Osteocyte (in vitro differentiated cells): ENCODE measurements at places on chromosomes 16 and 17. TPM values are rescaled to one million over a fixed set of nuclear protein-coding genes. Genes with fewer than 3 reads are reported as not detected.

- H3K27ac ChIP-seq: no peak overlapping the region
- H3K4me1 ChIP-seq: no peaks in the 10 kb centered on the region
Measured at GRCh38 chr16:49012961-49013726, 268.5 kb downstream of the CBLN1 start.

DNA sequence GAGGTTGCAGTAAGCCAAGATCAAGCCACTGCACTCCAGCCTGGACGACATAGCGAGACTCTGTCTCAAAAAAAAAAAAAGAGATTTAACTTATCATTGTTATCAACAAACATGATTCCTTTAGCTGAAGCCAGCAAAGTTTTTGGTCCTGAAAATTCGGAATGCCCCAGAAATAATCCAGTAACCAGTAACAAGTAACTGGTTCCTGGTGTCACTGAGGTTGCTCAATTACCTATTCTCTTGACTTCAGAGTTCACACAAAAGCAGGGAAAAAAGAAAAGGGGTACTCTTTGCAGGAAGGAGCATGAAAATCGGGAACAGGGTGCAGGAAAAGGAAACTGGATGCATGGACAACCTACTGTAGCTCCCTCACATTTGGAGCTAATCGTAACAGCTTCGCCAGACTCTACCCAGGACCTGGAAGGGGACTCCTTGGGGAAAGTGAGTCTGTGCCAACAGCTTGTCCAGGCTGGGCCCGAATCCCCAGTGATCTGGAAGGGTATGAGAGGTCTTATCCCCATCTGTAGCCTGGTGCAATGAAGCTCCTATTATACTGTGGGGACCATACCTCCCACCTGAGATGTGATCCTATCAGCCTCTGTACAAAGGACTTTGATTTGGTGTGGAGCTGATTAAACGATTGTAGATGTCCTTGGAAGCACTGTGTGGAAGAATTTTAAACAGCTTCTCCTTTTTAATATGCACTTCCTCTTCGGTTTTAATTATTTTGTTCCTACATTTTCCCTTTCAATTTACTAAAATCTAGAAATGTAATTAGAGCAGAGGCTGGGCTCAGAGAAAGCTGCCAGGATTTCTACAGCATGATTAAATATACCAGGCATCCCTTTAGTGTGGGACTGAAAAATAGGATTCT, 3.4 kb upstream of the SPOP start:
- no peak overlapping the region for H3K4me3 ChIP-seq
- no peak overlapping the region for H3K27ac ChIP-seq
- DNase-seq: no peak

DNA sequence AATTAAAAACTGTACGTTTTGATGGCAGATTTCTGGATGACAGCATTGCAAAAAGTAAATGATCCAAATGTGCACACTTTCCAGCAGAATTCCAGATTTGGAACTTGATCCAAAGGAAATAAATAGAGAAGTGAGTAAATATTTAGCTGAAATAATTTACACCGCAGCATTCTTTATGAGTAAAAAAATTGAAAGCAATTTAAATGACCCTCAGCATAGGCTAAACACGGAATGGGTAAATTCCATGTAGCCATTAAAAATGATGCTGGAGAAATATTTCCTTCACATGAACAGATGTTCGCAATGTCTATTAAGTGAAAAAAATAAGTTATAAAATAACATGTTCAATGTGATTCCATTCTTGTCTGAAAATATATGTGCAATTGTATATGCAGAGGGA, 424.8 kb downstream of the HS3ST3B1 start:
- H3K4me1 ChIP-seq: peaks cover 10% of the 10 kb centered on the region
- no peaks in the 10 kb centered on the region for H3K27me3 ChIP-seq
- H3K36me3 ChIP-seq: peaks cover 2% of the 10 kb centered on the region
- DNase-seq: no peak
- no peak overlapping the region for H3K27ac ChIP-seq

DNA sequence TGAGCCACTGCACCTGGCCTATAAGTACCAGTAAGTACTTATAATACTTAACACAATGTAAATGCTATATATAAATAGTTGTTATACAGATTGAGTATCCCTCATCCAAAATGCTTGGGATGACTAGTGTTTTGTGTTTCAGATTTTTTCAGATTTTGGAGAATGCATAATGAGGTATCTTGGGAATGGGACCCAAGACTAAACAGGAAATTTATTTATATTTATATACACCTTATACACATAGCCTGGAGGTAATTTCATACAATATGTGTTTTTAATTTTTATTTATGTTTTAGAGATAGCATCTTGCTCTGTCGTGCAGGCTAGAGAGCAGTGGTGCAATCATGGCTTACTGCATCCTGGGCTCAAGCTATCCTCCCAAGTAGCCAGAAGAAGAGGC, 9.8 kb upstream of the GCSH start:
- peaks cover 2% of the 10 kb centered on the region for H3K27me3 ChIP-seq
- no peaks in the 10 kb centered on the region for H3K4me1 ChIP-seq
- H3K36me3 ChIP-seq: no peaks in the 10 kb centered on the region
- H3K4me3 ChIP-seq: no peak overlapping the region

- no peaks in the 10 kb centered on the region for H3K4me1 ChIP-seq
- H3K27me3 ChIP-seq: no peaks in the 10 kb centered on the region
- DNase-seq: no peak
- H3K27ac ChIP-seq: no peak overlapping the region
- H3K36me3 ChIP-seq: no peaks in the 10 kb centered on the region
Measured at GRCh38 chr16:77916111-77916510, 106.2 kb upstream of the CLEC3A start.

- H3K4me1 ChIP-seq: peaks cover 43% of the 10 kb centered on the region
- H3K27me3 ChIP-seq: no peaks in the 10 kb centered on the region
- DNase-seq: no peak
- peaks cover 19% of the 10 kb centered on the region for H3K36me3 ChIP-seq
- no peak overlapping the region for H3K4me3 ChIP-seq
Measured at GRCh38 chr16:66522816-66523590, 26.9 kb downstream of the TK2 start.

- H3K27me3 ChIP-seq: no peaks in the 10 kb centered on the region
- H3K27ac ChIP-seq: peak overlapping the region; percentile 83
Measured at GRCh38 chr16:15946257-15947044, 3.0 kb upstream of the ABCC1 start.

GRCh38 chr17:50664788-50665458, 30.2 kb downstream of the ABCC3 start:
- H3K4me3 ChIP-seq: no peak overlapping the region
- H3K27me3 ChIP-seq: no peaks in the 10 kb centered on the region
- no peaks in the 10 kb centered on the region for H3K36me3 ChIP-seq
- no peak overlapping the region for H3K27ac ChIP-seq

GRCh38 chr16:68892214-68892613, 48.9 kb downstream of the TANGO6 start:
- no peak overlapping the region for H3K4me3 ChIP-seq
- H3K4me1 ChIP-seq: no peaks in the 10 kb centered on the region
- no peaks in the 10 kb centered on the region for H3K36me3 ChIP-seq
- H3K27me3 ChIP-seq: no peaks in the 10 kb centered on the region
- DNase-seq: no peak
- no peak overlapping the region for H3K27ac ChIP-seq

- H3K27me3 ChIP-seq: no peaks in the 10 kb centered on the region
- H3K4me1 ChIP-seq: no peaks in the 10 kb centered on the region
- H3K36me3 ChIP-seq: no peaks in the 10 kb centered on the region
- no peak for DNase-seq
- H3K27ac ChIP-seq: no peak overlapping the region
Measured at GRCh38 chr17:32792207-32792606, 84.7 kb downstream of the MYO1D start.

- no peaks in the 10 kb centered on the region for H3K27me3 ChIP-seq
- peak overlapping the region; percentile 92 for H3K27ac ChIP-seq
- no peak overlapping the region for H3K4me3 ChIP-seq
- peaks cover 66% of the 10 kb centered on the region for H3K4me1 ChIP-seq
Measured at GRCh38 chr17:42405963-42406495, 17.0 kb downstream of the CAVIN1 start.

DNA sequence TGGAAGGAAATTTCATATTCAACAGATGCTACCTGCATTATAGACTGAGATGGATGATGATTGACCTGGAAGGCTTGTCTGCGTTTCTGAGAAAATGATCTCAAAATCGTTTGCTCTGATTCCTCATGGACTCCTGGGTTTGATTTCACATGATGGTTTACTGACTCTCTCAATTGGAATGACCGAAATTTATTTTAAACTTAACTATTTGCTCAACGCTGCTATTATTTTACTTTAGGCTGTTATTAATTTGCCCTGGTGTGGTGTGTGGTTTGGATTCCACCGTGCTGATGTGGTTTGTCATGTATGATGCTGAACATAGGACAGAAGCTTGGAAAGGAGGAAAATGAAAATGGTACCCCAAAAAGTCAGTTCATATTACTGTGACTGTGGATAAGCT, 37.3 kb upstream of the ELAC2 start:
- no peaks in the 10 kb centered on the region for H3K36me3 ChIP-seq
- peaks cover 14% of the 10 kb centered on the region for H3K27me3 ChIP-seq
- H3K4me1 ChIP-seq: no peaks in the 10 kb centered on the region
- H3K27ac ChIP-seq: no peak overlapping the region
- DNase-seq: no peak

GRCh38 chr16:29940656-29941055, 14.6 kb upstream of the KCTD13 start:
- DNase-seq: no peak
- H3K36me3 ChIP-seq: no peaks in the 10 kb centered on the region
- peaks cover 19% of the 10 kb centered on the region for H3K4me1 ChIP-seq
- H3K27ac ChIP-seq: no peak overlapping the region

DNA sequence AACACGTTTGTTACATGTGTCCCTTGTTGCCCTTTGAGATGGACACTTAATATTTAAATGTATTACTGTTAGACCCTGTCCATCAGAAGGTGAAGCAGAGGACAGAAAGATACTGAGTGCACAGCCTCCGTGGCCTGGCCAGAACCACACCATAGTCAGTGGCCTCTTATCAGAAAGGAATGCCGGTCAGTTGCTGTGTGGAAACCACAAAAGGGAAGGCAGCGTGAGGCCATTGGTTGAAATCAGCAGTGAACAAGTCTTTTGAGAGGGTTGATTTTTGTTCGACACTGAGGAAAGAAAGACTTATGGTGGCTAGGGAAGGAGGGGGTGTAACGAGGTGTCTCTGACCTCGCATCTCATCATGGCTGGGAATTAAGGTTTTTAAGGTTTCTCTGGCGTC, 85.4 kb upstream of the CLEC18A start:
- H3K27ac ChIP-seq: no peak overlapping the region
- peaks cover 5% of the 10 kb centered on the region for H3K36me3 ChIP-seq
- no peak for DNase-seq

GRCh38 chr17:1188812-1189504, 9.2 kb upstream of the ABR start:
- H3K27me3 ChIP-seq: no peaks in the 10 kb centered on the region
- H3K27ac ChIP-seq: no peak overlapping the region
- H3K4me1 ChIP-seq: peaks cover 37% of the 10 kb centered on the region
- no peak for DNase-seq
- H3K4me3 ChIP-seq: no peak overlapping the region

- DNase-seq: no peak
- no peaks in the 10 kb centered on the region for H3K36me3 ChIP-seq
- peaks cover 42% of the 10 kb centered on the region for H3K27me3 ChIP-seq
- no peak overlapping the region for H3K27ac ChIP-seq
- H3K4me1 ChIP-seq: no peaks in the 10 kb centered on the region
- H3K4me3 ChIP-seq: no peak overlapping the region
Measured at GRCh38 chr17:74649909-74650308, 26.4 kb upstream of the CD300E start.

DNA sequence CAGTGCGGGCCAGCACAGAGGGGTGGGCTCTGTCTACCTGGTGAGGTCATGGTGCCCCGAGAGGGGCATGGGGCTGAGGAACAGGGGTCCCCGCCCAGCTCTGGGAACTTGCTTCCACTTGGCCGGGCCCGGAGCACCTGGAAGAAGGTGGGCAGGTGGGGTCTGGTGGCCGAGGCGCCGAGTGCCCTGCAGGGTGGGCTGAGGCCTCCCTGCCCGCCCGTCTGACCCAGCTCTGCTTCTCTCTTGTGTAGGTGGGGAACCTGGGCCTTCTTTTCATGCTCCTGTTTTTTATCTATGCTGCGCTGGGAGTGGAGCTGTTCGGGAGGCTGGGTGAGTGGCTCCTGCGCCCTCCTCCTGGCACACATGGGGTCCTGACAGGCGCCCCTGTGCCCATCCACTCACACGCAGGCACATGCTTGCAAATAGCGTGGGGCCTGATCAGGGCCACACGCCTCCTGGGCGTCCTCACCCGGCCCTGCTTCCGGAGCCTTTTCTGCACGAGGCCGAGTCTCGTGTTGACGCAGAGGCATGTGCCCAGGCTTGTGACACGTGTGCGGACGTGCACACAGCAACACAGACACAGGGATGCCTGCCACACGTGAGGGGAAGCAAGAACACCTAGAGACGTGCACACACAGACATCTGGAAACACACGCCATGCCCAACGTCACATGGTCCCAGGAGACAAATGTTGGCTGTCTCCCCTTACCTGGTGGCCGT, 8.2 kb downstream of the TPSG1 start:
- no peaks in the 10 kb centered on the region for H3K4me1 ChIP-seq
- DNase-seq: no peak
- H3K36me3 ChIP-seq: peaks cover 5% of the 10 kb centered on the region
- no peaks in the 10 kb centered on the region for H3K27me3 ChIP-seq

- H3K27ac ChIP-seq: no peak overlapping the region
- no peak for DNase-seq
- no peak overlapping the region for H3K4me3 ChIP-seq
- no peaks in the 10 kb centered on the region for H3K27me3 ChIP-seq
- H3K4me1 ChIP-seq: peaks cover 6% of the 10 kb centered on the region
Measured at GRCh38 chr17:2814049-2814448, 17.8 kb downstream of the RAP1GAP2 start.

GRCh38 chr16:31409433-31409832, 16.3 kb downstream of the ITGAD start:
- H3K27ac ChIP-seq: no peak overlapping the region
- H3K4me1 ChIP-seq: no peaks in the 10 kb centered on the region
- no peak for DNase-seq
- no peak overlapping the region for H3K4me3 ChIP-seq
- H3K27me3 ChIP-seq: no peaks in the 10 kb centered on the region
- no peaks in the 10 kb centered on the region for H3K36me3 ChIP-seq

The TEKT1 gene
- not detected in 2 replicates for total RNA-seq

The DCTPP1 gene
- total RNA-seq: 26.8 and 30.3 TPM in 2 replicates

The PHKG2 gene
- total RNA-seq: 28.6 and 31.1 TPM in 2 replicates

The KRTAP4-6 gene
- not detected in 2 replicates for total RNA-seq

The SOX15 gene
- total RNA-seq: 0.78 TPM in 2 replicates

The ASGR1 gene
- total RNA-seq: 1.6 and 2.4 TPM in 2 replicates

The CACNG1 gene
- not detected in 2 replicates for total RNA-seq

The MYH8 gene
- total RNA-seq: not detected in 2 replicates

The CSH1 gene
- total RNA-seq: not detected in 2 replicates

The OR2C1 gene
- not detected in 2 replicates for total RNA-seq

The TPPP3 gene
- total RNA-seq: 1.4 and 1.5 TPM in 2 replicates

The TMEM107 gene
- 8.4 and 10.5 TPM in 2 replicates for total RNA-seq

The PIMREG gene
- total RNA-seq: 8.0 and 8.9 TPM in 2 replicates

The ATP2C2 gene
- total RNA-seq: not detected in 2 replicates

The TBC1D28 gene
- not detected in 2 replicates for total RNA-seq

The HOXB5 gene
- not detected in 2 replicates for total RNA-seq

The TTLL6 gene
- total RNA-seq: not detected in 2 replicates
